ENCODE measurements at places on chromosomes 1 and 21.

DNA sequence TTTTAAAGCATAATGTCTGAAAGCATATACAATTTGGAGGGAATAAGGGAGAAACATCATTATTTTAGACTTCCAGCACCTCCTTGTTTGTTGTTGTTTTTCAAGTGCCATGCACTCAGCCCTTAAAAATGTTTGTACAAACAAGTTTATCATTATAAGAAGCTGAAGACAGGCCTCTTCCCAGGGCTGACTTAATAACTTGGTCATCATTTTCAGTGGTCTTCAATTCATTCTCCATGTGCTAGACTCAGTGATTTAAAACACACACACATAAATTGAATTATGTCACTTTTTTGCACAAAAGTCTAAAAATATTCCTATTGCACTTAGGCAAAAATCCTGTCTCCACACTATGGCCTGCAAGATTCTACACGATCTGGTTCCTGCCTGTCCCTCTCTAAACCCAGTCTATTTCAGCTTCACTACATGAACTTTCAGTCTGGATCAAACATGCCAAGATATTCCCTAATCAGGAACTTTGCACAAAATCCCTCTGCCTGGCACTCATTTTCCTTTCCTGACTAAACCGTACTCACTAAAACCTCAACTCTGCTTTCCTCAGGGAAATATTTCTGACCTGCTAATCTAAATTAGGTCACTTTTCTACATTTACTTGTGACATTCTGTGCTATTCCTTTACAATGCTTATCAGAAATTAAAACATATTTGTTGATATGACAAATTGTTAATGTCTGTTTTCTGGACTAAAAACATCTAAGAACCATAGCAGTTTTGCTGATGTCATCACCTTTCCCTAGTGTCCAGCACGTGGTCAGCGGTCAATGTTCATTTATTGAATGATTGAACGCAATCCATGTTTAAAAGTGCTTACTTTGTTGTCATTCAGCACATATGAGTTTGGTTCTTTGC is 14.8 kb upstream of the GBP5 start:
- DNase-seq, result no peak

GRCh38 chr1:24111996-24112779 is at the start of gene MYOM3:
MYOM3 (minus strand) TSS chr1:24112135; CDS start chr1:24108636, 3,499 bp downstream.
- peak; percentile 23 for DNase-seq

GRCh38 chr1:91619881-91620280 is 119.2 kb downstream of the CDC7 start:
- DNase-seq, result no peak

GRCh38 chr1:94257444-94257843 is 20.1 kb upstream of the ARHGAP29 start:
- DNase-seq, result no peak

GRCh38 chr1:220791956-220792355 is 5.2 kb downstream of the MTARC1 start:
- DNase-seq, result no peak

- DNase-seq, result no peak
Observed at GRCh38 chr1:50841791-50842387, 118.2 kb downstream of the FAF1 start.

DNA sequence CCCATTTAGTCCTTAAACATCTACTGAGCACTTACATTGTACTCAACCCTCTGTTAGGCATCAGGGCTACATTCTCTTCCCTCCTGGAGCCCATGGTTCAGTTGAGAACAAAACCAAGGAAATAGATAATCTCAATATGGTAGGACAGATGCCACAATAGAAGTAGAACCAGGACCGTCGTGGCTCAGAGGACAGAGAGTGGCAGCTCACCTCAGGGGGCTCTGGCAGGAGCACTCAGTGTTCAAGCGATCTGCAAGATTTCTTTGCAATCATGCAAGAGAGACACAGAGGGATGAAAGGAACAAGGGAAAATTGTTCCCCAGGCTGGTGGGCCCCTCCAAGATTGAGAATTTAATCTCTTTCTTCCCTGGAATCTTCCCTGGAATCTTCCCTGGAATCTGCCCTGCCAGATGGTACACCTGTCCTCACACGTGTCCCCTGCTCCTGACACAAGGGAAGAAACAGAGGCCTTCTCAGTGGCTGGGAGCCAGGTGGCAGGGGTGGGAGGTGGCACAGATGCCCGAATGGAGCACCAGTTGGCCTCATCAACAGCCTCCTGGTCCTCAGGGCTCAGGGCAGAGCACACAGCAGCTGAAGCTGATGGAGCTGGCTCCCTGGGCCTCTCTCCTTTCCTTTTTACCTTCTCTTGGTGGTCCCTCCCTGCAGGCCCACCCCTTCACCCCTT is 135.4 kb downstream of the PLXNA2 start:
- no peak for DNase-seq

DNA sequence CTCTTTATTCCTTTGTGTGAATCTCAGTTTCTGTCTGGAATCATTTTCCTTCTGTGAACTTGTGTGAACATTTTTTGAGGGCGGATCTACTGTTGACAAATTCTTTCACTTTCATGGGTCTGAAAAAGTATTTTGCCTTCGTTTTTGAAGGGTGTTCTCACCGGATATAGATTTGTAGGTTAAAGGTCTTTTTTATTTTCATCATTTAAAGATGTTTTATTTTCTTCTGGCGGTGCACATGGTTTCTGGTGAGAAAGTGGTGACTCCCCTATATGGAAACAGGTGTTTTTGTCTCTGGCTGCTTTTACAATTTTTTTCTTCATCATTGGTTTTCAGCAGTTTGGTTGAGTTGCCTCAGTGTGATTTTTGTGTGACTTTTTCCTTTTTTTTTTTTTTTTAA is 94.9 kb downstream of the DYRK1A start:
- DNase-seq, result no peak

DNA sequence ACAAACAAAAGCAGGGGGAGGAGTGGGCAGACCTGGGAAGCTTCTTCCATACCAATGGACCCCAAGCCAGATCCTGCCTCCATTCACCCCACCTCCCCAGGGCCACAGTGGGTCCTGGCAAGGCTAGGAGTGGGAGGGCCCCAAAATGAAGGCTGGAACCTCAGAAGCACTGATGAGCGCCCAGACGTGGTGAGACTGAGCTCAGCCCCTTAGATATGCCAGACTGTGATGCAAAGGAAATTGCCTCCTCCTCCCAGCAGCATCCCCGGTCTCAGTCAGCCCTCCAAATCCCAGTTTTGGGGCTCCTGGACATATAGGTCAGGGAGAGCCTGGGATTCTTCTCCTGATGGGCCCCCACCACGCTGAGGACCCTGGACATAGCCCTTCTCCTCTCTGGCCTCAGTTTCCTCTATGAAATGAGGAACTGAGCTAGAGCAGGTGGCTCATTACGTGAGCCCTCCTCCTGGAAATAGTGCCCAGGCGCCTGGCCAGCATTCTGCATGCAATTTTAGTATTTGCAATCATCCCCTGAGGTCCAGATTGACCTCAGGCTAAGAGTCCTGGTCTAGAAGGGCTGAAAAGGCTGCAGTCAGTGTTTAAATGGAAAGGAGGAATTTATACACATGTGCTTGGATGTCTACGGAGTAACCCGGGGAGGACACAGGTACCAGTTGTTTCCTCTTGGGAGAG is 33.5 kb downstream of the RHBG start:
- DNase-seq, result no peak

- DNase-seq, result no peak
Observed at GRCh38 chr21:28906236-28906635, 86.4 kb downstream of the LTN1 start.

GRCh38 chr1:77536813-77537212 is 145.6 kb downstream of the ZZZ3 start:
- DNase-seq, result no peak

GRCh38 chr21:31733551-31734149 is 1.7 kb upstream of the SCAF4 start:
- DNase-seq, result no peak

DNA sequence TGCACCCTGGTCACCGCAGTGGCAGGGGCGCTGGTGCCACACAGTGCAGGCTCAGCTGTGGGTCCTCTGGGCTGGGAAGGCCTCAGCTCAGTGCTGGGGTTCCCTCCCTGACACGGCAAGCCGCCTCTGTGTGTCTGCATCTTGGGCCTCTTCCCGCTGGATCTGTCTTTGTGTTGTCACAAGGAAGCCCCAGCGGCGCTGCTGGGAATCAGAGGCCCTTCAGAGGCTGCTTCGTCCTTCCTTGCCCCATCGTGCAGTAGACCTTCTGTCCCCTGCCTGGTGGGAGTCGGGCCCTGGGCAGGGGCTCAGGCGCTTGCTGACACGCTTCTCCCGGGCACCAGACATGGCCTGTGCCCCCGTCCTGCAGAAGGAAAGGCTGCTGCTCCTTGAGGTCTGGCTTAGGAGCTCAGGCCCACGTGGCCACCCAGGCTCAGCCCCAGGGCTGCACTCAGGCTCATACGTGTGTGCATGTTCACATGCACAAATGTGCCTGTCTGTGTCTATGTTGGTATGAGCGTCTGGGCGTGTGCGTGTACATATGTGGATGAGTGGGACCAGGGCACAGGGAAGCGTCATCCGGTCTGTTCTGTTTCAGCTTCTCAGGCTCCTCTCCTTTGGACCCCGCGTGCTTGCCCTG is 24.3 kb upstream of the DIP2A start:
- DNase-seq, result no peak

- no peak for DNase-seq
Observed at GRCh38 chr1:63640633-63641567, 47.7 kb downstream of the PGM1 start.

- no peak for DNase-seq
Observed at GRCh38 chr1:10890491-10891071, 94.1 kb upstream of the CASZ1 start.

DNA sequence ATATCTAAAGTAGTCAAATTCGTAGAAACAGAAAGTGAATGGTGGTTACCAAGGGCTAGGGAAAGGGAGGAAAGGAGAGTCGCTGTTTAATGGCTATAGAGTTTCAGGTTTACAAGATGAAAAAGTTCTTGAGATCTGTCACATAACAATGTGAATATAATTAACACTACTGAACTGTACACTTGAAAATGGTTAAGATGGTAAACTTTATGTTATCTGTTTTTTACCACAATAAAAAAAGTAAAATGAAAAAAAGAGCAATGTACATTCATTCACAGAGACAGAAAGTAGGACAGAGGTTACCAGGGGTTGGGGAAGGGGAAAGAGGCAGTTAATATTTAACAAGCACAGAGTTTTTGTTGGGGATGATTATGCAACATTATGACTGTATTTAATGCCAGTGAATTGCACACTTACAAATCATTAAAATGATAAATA is 53.3 kb upstream of the SEC16B start:
- DNase-seq, result no peak

DNA sequence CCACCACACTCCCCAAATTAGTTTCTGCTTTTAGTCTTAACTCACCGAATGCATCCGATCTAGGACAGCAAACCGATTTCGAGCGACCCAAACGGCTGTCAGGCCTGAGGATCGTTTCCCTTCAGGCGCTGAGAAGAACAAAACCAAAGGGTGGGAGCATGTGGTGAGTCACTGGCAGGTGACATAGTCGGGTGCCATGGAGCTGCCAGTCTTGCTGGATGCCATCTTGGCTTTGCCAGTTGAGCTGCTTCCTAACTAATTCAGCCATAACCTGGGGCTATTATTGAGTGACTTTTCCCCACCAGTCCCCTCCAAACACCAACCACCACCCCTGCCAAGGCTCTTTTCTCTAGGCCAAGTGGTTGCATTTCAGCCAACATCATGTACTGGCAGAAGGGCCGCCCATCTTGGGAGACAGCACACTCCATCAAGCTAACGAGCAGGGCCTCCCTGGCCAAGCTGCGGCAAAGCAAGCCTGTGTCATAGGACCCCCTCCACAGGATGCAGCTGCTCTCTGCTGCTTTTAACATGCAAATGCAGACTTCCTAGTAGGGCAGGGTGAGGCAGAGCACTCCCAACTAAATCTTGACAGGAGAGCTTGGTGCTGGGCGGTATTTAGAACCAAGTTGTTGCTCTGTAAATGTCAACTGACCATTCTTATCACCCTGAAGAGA is 22.3 kb upstream of the PEX19 start:
- DNase-seq, result no peak

DNA sequence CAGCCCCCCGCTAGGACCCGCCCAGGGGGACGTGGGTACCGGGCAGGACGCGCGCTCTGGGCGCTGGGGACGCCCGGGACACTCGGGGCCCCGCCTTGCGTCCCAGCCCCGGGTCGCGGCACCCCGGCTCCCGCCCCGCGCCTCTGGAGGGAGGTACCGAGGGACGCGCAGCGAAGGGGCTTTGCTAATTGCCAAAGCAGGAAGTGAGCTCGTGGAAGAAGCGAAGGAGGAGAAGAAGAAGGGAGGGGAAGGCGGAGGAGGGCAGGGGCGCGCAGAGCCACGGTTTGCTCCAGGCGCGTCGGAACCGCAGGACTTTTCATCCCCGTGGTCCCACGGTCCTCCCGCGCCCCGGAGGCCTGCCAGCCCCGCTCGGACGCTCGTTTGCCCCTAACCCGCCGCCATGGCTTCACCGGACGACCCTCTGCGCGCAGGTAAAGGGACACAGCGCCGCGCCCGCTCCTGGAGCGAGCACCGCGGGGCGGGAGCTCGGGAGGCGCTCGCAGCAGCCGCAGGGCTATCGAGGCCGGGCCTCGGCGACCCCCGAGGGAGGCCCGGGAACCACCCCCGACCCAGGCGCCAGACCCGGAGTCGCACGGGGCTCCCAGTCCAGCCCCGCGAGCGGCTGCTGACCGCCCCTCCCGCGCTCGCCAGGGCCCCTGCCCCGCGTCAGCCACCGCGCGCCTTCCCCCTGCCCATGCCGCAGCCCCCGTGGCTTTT is 1.3 kb downstream of the EDARADD start:
- DNase-seq, result peak; percentile 22

- DNase-seq, result no peak
Observed at GRCh38 chr1:48069662-48070395, 72.6 kb upstream of the TRABD2B start.

- DNase-seq, result no peak
Observed at GRCh38 chr1:100249155-100249536, 488 bp downstream of the DBT start.

DNA sequence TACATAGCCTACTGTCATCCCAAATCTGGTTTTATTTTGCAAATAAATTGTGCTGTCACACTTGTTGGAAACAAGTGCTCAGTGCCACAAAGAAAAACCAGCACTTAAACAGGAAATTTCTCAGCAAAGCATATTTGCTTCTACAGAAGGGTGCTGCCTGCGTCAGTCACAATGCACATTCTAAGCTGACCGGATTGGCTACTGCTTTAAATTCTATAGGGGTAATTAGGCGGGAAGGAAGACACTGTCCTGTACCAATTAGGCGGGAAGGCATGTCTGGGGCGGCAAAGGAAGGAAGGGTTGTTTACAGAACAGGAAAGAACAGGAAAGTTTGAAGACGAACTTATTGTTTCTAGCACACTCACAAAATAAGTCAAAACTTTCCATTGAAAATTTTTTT is 2.8 kb downstream of the IFI16 start:
- no peak for DNase-seq

DNA sequence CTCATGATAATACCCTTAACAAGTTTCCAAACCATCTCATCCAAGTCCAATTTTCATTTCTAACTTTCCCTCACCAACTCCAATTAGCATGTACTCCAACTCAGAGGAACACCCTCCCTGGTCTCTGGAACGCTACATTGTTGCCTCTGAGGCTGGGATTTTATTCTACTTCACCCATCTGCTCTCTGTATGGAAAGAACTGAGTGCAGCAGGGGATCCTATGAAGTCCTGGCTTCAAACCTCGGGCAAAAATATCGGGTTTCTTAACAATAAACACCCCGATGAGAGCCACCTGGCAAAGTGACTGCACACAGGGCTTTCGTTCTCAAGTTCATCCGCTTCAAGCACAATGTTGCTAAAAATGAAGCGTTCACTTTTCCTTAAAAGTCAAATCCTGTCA is 99.6 kb downstream of the CRB1 start:
- no peak for DNase-seq
